Activated naive CD8-positive, alpha-beta T cell treated with anti-CD3 and anti-CD28 coated beads, Interleukin-2, amount 50 U/mL, for 16 hours (primary cell): ENCODE measurements at places on chromosomes 3 and 15.

- no peak for DNase-seq
Observed at GRCh38 chr15:40072216-40072990, 33.4 kb upstream of the SRP14 start.

DNA sequence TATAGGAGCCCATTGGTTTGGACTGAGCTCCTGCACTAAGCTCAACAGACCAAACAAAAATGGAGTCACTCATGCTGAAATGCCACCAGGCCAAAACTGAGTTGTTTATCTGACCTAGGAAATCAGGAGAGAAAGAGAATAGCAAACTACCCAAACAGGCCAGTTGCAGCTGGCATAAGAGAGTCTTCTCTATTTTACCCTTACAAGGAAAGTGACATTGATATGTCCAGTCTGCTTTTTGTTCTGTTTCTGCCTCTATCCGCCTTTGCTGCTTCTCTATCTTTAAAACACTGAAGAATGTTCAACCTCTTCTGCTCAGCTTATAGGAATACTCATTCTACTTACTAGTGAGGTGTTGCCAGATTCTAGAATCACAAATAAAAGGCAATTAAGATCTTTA lies 95.1 kb downstream of the ATP1B3 start:
- DNase-seq = no peak

DNA sequence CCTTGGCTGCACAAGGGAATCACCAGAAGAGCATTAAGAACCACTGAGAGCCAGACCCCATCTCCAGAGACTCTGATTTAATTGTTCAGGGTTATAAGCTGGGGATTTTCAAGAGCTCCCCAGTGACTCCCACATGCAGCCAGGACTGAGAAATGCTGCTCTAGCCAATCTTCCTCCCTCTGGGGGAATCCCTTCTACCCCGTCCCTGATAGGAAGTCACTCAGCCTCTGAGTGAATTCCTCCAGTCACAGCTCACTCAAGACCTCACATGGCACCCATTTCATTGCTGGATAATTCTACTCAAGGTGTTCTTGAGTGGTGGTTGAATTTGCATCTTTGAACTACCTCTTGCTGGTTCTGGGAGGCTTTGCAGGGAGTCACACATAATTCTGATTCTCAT lies 10.7 kb downstream of the CCR3 start:
- DNase-seq = no peak

DNA sequence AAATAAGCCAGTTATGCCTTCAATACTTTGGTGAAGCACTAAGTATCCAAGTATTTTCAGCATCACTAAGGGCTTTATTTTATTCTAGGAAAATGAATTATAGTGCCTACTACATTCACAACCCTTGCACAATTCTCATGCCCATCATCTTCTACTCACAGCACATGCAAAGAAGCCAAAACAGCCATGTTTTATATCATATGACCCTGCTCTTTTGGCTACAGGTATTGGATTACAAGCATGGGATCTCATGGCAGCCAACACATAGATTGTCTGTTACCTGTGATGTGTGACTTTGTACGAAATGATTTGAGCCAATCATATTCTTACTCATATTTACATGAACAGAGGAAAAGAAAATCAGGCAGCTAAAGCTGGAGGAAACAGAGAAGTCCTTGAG lies 38.6 kb downstream of the STT3B start:
- no peak for DNase-seq

- no peak for DNase-seq
Observed at GRCh38 chr3:194792368-194792767, 106.7 kb downstream of the FAM43A start.
